ENCODE measurements at places on chromosomes 16 and 17.

DNA sequence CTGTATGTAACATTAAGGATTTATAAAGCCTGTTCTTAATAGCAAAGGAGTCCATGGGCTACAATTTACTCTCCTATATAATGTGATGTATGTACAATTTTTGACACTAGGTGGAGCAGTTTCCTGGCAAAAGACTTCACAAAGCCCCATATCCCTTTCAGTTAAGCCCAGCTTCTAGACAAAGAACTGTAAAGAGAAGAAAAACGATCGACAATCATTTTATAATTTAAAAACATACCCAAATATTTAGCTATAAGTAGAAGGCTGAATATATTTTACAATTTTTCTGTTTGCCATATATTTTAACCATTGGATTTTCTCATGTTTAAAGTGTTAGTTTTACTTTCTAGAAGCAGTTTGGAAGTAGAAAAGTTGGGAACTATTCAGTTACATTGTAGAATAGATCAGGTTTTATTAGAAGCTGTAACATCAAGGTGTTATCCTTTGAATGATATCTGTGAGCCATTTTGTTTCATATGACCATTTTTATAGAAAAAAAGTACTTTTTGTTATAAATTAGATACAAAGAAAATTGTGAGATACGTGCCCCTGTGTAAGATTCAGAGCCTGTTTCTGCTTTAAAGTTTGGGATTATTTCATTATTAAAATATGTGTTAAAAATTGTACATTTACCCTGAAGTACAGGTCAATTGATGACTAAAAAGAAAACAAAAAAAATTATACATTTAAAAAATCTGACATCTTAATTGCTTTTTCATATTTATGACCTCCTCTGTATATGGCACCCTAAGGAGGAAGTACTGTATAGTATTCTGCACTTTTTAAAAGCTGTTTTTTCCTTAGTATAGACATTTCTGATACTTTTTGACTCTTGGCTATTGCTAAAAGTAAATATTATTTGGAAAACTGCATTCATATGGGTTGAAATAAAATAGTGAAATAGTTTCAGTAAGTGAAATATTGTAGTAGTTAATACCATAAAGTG lies 46.3 kb downstream of the VMP1 start:
- peak; percentile 90 for DNase-seq

- no peak for DNase-seq
These were observed 74.1 kb downstream of the TMEM132E start for GRCh38 chr17:34653511-34653910.

GRCh38 chr17:28811651-28812090 lies 30.9 kb downstream of the FAM222B start:
- peak; percentile 57 for DNase-seq

GRCh38 chr17:28049071-28049470 lies 6.6 kb downstream of the NLK start:
- DNase-seq = no peak

GRCh38 chr17:77146246-77146632 lies 5.5 kb downstream of the SEC14L1 start:
- no peak for DNase-seq

DNA sequence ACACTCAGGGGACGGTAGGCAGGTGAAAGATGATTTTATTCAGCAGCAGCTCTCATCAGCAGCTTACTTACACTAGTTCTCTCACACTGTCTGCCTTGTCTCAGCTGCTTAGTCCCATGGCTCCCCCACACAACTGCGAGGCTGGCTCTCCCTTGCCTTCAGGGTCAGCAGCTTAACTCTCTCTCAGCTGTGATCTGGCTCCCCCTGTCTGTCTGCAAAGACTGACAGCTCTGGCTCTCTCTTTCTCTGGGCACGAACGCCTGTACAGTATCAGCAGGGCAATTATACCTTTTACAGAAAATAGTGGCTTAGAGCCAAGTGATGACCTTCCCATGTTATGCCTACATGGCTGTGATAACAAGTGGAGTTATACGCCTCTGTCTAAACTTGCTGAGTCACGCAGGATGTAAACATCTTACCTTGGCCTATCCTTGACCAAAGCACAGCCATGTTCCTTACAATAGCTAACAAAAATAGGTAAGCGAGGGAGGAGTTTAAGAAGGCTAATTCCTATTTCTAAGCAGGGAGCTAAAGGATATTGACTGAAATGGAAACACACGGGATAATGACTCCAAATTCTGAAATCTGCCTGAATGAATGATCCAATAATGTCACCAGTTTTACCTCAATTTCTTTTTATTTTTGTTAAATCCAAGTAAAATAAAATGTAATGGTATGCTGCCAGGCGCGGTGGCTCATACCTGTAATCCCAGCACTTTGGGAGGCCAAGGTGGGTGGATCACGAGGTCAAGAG lies 1.1 kb upstream of the NDUFAB1 start:
- no peak for DNase-seq

DNA sequence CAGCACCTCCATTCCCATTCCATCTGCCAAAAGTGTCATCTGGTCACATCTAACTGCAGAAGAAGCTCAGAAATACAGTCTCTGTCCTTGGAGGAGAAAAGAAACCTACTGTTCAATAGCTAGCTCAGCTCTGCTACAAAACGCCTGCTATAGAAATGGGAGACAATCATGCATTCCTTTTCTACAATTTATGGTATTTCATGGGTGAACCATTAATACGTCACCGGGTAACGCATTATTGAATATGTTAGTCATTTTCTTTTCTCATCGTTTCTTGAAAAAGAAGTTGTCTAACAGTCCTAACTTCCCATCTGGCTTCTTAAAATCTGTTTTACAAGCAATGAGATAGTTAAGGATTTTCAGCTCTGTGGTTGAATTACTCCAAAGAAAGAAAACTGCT lies 496.7 kb upstream of the RBFOX1 start:
- DNase-seq = no peak

- no peak for DNase-seq
These were observed 275.1 kb upstream of the TBX2 start for GRCh38 chr17:61124562-61124961.

- DNase-seq = no peak
These were observed 16.8 kb upstream of the SLC38A10 start for GRCh38 chr17:81311946-81312345.

DNA sequence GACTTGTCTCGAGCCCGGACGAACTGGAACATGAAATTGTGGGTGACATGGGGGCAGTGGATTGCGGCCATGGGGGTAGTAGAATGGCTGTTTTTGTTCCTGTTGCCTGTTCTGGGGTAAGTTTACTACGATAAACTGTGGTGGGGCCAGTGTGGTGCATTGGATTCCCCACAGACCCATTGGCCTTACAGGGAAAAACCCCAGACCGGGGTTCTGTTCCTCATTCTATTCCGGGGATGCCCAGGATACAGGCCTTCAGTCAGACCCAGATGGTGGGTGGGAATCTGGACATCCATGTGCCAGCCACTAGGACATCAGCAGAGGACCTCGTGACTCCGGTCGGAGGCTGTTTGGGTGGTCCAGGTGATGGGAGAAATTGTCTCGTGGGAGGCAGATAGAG lies 88.1 kb downstream of the ABCC1 start:
- DNase-seq = no peak

DNA sequence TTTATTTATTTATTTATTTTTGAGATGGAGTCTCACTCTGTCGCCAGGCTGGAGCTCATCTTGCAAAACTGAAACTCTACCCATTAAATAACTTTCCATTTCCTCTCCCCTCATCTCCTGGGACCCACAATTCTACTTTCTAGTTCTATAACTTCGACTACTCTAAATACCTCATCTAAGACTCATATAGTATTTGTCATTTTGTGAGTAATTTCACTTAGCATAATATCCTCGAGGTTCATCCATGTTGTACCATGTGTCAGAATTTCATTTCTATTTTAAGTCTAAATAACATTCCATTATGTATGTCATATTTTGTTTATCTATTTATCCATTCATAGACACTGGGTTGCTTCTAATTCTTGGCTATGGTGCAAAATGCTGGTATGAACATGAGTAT lies 5.1 kb upstream of the NT5M start:
- no peak for DNase-seq

- no peak for DNase-seq
These were observed 392.4 kb upstream of the TNRC6C start for GRCh38 chr17:77566151-77566550.

GRCh38 chr17:64040206-64040605 lies 19.8 kb upstream of the ICAM2 start:
- DNase-seq = no peak

- no peak for DNase-seq
These were observed 387.6 kb upstream of the MAF start for GRCh38 chr16:79988089-79988488.

GRCh38 chr16:57624044-57624688 lies 4.3 kb upstream of the ADGRG1 start:
- DNase-seq = no peak

GRCh38 chr17:17523001-17523730 lies 27.0 kb upstream of the RASD1 start:
- DNase-seq = no peak

DNA sequence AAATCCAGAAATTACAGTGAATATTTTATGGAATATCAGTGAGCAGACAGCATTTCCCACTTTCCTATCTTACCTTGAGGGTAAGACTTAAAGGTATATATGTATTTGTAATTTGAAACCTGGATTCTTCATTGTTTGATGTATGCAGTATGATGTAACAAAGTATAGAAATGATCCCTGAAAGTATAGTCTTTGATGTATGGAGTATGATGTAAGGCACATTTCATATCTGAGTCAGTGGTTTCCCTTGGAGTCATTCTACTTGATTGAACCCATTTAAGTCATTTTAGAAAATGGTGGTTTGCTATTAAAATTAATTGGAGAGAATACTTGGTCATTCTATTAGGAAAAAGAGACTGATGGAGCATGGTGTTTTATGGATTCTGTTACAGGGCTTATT lies 10.1 kb downstream of the AMZ2 start:
- DNase-seq = no peak

Data from mesenchymal stem cell (in vitro differentiated cells and primary cell).